Fibroblast of the aortic adventitia (primary cell): ENCODE measurements at places on chromosomes 13 and 19.

DNA sequence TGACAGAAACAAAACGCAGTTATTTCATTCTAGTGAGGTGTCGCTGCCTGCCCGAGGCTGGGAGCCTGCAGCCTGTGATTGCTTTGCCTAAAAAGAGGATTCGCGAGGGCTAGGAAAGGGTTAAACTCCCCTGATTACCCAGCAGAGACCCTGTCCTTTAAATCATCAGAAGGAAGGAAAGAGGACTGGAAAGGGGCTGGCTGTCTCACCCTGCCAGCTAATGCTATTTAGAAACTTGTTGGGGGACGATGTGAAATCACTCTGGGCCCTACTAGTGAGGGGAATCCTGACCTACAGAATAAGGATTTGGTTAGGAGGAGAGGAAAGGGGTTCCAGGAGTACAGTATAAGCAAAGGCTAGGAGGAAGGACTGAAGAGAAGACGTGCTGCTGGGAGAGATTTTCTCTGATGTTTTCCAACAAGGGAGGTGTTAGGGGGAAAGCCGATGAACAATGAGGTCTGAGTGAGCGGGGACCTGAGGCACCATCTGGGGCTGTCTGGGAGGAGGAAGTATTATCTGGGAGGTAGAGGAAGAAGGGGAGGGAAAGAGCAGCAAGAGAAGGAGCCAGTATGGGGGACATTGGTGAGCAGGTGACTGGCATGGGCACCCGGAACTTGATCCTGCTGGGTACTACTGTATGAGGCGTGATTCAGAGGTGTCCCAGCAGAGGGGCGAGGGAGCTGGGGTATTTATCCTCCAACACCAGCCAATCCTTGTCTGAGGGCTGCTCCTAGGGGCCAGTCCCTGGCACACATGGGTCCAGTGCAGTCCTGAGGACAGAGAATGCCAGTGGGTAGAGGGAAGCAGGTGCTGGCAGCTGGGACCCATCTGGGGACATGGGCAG is 55.7 kb upstream of the PTPRS start:
- DNase-seq, result no peak

DNA sequence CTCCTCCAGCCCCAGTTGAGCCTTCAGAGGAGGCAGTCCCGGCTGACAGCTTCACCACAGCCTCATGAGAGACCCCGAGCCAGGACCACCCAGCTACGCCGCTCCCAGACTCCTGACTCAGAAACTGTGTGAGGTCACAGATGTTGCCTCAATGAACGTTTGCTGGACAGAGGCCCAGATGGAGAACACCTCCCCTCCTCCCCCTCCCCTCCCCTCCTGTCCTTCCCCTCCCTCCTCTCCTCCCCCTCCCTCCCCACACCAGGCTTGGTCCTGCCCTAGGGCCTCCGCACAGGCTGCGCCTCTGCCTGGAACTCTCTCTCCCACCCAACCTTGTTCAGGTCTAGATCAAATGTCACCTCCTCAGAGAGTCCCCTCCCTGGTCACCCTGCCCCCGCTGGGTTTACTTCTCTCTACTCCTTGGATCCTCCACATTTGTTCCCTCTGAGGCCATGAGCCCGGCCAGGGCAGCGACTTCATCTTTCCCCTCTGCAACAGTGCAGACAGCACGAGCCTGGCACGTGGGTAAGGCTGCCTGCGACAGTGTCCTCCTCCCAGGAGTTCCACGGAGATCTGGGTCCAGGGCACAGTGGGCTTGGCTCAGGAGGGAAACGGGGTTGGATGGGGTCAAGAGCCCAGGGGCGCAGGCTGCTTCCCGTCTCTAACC is 17.4 kb downstream of the PIP5K1C start:
- DNase-seq, result peak; percentile 55

GRCh38 chr19:38660724-38661123 is 13.3 kb downstream of the ACTN4 start:
- DNase-seq, result no peak

- DNase-seq, result peak; percentile 61
Measured at GRCh38 chr19:49727217-49728030, 35.7 kb downstream of the TSKS start.

DNA sequence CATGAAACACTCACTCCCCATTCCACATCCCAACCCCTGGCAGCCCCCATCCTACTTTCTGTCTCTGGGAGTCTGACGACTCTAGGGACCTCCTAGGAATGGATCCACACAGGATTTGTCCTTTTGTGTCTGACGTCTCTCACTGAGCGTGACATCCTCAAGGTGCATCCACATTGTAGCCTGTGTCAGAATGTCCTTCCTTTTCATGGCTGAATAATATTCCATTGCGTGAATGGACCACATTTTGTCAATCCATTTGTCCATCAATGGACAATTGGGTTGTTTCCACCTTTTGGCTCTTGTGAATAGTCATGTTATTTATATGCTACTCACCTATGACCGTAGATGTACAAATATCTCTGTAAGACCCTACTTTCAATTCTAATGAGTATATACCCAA is 16.8 kb upstream of the NMRK2 start:
- no peak for DNase-seq

GRCh38 chr19:4575267-4576015 is 16.0 kb upstream of the SEMA6B start:
- peak; percentile 98 for DNase-seq

DNA sequence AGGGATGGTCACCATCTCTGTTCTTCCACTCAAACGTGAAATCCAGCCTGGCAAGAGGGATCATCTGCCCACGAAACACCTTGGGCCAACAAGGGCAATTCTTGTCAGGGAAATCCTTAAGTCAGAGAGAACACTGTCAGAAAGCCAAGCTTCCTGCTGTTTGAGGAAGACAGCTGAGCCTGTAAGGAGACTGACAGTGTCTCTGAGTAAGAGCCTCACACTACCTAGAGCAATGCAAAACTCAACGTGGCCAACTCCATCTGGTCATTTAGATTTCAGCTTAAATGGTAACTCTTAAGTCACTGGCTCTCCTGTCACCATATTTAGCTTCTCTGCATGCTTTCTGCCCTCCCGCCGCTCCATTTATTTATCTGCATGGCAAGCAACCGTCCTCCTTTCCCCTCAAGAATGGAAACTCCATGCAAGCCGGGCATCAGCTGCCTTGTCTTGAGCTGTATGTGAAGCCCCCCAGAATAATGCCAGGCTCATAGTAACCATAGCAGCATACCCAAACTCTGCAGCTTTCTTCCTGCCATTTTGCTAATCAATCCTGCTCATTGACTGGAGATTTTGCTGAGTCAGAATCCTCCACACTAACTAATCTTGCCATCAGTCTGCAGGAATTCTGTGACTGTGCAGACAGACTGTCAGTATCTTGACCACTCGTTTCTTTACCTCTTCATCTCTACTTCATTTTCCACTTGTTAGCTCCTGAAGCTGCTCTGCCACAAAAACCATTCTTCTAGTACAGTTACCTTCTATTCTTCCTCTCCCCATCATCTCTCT is 159.8 kb downstream of the IRS2 start:
- DNase-seq, result no peak

DNA sequence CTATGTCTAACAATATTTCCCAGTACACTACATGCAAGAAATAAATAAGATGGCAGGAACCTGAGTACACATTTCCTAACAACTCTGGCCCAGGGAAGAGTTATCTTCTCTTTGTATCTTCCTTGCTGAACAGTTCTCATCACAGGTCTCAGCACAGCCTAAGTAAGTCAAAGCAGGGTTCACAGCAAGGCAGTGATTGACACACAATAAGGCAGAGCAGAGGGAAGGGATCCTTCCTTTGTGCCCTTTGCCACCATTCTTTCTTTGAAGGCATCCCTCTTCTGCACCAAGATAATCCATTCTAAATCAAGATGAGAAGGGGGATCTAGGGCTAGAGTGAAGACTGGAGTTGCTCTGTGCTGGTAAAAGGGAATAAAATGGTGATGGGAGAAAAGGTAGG is 73.4 kb upstream of the TRPC4 start:
- DNase-seq, result no peak

DNA sequence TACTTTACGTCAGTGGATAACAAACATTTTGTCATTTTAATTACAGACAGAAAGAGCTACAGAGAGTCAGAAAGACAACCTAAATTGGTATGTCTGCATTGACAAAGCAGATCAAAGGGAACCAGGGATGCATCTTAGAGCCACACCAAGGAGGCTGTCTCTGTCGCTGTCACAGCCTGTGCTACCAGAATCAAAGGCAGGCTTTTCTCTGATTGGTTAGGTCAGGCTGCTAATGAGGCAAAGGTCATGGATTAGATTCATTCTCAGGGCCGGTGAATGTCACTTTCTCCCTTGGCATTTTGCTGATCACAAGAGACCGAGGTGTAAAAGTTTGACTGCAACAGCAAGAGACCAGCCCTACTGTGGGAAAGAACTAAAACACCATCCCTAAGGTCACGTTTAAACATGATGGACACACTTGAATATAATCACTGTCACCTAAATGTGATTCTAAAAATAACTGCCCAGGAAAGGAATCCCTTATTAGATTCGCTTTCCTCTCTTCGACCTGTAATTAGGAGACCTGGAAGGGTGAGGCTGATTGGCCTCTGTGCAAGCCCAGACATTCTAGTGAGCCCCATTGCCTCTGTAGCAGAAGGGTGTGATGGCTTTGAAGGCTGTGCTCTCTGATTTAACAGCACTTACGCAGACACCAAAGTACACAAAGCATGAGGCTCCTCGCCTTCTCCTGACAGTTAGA is 314.4 kb upstream of the NBEA start:
- no peak for DNase-seq
